ENCODE measurements at places on chromosomes 2 and 18.

DNA sequence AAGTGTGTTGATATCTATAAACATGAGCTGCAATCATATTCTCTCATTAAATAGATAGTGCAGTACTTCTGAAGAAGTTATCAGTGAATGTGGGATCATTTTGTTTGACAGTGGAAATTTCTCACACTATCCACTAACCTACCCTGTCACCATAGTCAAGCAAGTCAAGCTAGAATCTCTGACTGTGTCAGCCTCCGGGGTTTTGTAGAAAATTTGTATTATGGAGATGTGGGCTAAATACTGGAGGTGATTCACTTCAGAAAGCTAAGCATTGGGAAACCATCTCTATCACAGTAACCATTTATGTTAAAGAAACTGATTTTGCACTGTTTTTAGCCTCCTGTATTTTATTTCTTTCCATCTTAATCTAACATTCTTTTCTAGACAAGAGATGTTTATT, 126.6 kb upstream of the CREB1 start:
- no peak for DNase-seq

DNA sequence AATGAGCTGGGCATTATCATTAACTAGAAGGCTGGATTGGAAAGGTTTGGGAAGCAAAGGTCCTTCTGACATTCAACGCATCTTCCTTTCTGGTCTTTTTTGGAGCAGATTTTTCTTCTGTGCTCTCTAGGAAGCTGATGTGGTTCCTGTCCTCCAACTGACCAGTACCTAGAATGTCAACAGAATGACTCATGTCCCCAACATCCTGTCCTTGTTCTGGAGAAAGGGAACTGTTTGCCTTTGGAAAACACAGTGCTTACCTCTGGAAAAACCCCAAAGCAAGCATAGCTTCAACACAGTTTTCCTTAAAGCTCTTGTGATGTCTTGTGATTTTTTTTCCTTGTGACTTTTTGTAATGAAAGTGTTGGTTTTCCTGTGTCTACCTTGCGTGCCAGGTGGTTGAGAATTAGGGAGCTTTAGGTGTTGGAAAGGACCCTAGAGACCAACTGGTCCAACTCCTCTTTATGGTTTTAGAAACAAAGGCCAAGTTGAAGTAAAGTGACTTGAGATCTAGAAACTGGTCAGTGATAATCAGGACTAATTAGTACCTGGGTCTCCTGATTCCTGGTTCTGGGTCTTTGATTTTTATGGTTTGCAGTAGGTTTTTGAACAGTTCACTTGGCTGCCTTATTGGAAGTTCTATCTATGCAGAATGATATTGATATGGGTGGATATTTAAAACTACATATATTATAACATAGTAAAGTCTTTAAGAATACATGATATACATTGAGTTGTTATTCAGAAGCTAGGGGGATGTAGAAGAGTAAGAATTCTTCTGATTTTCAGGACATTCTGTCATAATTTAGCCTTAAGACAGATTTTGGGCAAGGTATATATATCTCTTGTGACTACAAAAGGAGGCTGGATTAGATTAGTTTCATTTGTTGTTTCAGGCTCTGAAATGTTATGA, 70.5 kb downstream of the FMNL2 start:
- no peak for DNase-seq

DNA sequence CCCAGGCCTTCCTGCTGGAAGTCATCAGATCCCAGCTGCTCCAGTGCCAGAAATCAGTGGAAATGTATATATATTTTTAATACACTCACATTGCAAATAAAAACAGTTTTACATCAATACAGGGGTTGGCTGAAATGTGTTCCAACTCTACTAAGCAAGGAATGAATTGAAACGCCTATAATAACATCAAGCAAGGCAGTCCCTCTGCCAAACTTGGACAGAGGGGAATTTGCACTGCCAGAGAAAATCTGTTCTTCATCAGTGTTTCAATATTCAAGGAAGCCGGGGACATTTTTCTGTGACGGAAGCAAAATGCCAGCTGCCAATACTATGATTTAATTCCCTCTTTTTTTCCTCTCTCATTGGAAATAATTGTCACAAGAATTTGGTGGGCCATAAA, 335.3 kb downstream of the TNS1 start:
- no peak for DNase-seq

DNA sequence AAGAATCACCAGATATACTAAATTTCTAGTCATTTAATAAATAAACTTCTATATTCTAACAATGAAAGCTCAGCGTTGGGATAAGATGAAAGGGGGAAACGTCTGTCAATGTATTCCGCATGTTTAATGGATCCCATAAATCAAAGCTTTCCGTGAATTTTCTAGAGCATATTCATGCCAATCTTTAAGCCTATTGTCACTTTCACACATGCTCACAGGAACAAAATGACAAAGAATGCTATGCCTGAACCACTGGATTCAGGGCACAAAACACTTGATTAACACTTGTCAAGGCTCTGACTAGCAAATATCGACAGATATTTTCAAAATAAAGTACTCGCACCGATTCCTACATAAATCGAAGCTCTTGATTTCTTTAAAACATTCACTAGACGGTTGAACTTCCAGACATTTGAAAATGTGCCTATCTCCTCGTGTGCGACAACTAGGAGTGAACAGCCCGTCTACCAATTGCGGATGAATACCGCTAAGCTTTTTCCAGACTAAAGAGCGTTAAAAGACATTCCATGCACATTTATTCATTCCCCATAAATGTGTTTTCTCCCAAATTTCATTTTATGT, 1.8 kb downstream of the TLK1 start:
- no peak for DNase-seq

- DNase-seq: no peak
These were observed 201.9 kb upstream of the TRIB2 start for GRCh38 chr2:12514631-12515437.

DNA sequence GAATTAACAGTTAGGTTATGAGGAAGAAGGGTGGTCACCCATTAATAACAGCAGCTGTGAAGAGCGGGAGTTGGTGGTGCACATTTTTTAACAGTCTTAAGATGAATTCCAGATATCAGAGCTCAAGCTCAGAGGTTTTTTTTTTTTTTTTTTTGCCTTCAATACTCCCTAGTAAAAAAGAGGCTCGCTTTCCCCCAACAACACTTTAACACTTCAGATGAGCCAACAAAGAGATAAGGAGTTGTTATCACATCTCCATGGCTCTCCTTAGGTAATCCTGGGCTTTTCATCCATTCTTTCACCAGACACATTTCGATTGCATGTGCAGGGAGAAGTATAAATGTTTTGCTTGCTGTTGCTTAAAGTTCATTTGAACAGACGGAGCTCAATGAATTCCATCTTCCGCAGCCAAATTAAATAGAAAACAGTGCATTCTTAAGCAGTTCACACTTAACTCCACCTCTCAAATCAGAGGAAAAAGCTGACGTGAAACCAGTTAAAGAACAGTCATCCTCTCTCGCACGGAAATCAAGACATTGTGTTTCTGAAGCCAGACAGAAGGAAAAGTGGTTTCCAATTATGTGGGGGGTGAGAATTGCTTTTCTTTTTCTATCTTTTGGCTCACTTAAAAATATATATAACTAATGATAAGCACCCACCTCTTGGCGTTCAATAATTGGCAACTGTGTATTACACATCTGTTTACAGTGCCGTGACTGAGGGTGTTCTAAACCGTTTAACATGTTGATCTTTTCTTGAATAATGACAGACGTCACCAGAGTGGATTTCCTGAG, 118.2 kb downstream of the ZNF521 start:
- no peak for DNase-seq

GRCh38 chr2:233000886-233001750, 11.9 kb downstream of the NGEF start:
- DNase-seq: peak; percentile 31

- DNase-seq: no peak
These were observed 1.8 kb downstream of the FBXO48 start for GRCh38 chr2:68465081-68465916.

DNA sequence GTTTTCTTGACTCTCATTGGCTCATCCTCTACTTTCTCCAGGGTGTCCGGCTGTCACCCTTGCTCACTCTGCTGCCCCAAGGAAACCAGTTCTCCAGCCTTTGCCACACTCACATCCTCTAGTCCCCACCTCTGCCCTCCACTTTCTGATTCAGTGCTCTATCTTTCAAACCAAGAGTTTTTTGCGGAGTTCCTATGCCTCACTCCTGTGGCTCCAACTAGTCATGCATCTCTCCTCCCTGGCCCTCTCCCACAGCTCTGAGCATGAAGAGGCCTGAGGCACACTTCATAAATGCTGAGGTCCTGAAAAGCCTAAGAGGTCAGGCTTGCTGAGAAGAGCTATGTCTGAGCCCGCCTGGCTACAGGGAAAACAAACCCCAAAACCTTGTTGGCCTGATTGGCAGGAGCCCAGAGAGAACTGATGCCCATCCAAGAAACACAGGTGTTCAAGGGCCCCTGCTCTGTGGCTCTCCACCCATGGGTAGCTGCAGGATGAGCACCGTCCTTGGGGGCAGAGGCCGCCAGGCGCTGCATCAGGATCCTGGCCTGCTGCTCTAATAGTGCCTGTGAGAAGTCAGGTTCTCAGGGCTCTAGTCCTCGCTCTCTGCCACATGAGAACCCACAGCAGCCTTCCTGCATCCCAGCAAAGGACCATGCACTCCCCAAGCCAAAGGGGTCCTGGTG, 42.1 kb downstream of the HS1BP3 start:
- DNase-seq: peak; percentile 34

- no peak for DNase-seq
These were observed 423.4 kb downstream of the PID1 start for GRCh38 chr2:228847684-228848083.

- no peak for DNase-seq
These were observed 23.7 kb upstream of the SPRED2 start for GRCh38 chr2:65456064-65456463.

- no peak for DNase-seq
These were observed 242.6 kb downstream of the IKZF2 start for GRCh38 chr2:212908682-212909435.

DNA sequence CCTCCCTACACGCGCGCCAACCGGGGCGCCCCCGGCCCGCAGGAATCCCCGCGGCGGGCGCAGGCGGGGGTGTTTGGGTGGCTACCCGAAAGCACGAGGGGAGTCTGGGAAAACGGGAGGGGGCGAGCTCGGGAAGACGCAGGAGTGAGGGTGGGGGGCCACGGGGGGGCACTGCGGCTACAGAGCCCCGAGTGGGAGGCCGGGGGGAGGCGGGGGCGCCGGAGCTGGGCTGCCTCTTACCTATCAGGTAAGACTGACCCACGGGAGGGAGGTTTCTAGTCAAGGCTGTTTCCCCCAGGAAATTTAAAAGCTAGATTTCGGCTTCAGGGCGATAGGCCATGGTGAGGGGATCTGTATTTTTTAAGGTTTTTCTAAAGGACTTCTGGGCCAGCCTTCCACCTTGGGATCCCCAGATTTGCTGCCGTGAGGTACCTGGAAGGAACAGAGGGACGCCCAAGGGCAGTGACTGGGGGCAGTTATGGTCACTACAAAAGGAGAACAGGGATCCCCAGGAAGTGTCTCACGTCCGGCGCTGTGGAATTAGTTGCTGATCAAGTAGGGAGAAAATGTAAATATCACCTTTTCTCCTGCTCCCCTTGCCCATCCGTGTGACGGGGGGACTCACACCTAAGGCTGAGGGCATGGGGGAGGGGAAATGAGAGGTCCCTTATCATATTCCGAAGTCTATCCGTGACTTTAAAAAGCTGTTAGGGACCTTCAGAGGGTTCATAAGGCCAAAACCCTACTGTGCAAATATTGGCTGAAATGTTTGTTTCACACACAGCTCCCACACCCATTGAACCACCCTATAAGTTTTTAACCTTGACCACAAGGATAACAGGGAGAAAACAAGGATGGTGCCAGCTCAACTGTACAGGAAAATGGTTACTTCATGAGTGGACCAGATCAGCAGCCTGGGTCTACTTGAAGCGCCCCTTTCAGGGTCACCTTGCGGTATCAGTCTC, 638 bp upstream of the IRS1 start:
- peak; percentile 57 for DNase-seq

DNA sequence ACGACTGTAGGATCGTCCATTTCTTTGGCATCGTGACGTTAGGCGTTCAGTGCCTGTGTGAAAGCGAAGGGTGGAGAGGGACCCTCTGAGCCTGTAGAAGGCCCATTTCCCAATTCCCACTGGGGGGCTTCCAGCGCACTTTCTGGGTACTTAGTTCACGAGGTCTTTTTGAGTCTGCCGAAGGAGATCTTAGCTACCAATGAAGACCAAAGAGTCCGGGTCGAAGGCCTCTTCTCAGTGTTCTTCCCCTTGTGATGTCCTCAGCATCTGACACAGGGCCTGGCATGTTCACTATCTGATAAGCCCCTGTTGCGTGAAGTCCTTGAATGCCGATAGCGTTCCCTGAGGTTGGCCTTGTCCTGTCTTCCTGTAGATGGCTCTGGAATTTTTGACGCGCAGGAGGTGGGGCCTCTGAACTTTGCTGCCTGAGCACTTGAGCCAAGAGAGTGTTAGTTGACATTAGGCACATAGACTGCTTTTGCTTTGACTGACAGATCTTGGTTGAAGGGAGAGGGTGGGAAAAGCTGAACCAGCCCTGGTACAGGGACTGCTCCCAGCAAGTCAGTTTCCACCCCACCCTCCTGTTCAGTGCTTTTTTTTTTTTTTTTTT, 52.8 kb downstream of the LDLRAD4 start:
- no peak for DNase-seq

DNA sequence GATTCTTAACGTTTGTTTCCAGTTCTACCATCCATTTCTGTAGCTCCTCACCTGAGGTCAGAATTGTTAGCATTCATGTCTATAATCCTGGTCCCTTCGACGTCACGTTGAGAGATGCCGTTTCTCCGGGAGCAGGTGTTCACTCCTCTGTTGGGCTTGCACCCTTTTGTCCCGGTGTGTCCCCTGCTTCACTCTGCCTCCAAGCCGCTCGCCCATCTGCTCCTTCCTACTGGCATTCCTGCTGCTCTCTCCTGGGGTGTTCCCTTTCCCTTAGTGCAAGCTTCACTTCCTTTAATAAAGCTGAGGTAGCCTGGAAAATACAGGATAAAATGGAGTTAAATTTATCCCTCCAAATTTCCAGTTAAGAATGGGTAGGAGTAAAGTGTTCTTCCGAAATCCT, 61.9 kb upstream of the CABYR start:
- DNase-seq: no peak
